ENCODE measurements at places on chromosomes 2 and 18.

- DNase-seq: no peak
These were observed 153.7 kb upstream of the NCK2 start for GRCh38 chr2:105590780-105591660.

- DNase-seq: no peak
These were observed 47.4 kb upstream of the MTCL1 start for GRCh38 chr18:8657873-8658470.

DNA sequence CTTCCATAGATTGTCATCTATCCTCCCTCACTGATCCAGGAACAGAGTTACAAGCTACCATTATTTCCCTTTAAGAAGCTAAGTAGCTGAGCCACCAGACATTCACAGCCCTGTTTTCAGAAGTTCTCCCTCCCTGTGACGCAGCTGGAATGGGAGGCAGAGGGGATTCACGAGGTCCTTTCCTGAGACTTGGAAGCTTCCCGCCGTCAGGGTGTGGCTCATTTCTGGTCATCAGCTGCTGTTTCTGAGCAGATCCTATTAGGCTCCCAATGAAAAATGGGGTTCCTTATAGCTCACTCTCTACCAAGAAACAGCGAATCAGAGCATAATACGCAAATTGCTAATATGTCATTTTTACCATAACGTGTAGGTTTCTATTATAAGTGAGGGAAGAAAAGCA lies 559.3 kb upstream of the ID2 start:
- DNase-seq: no peak

- DNase-seq: no peak
These were observed 712.0 kb upstream of the NXPH2 start for GRCh38 chr2:139492131-139492680.

- DNase-seq: peak; percentile 64
These were observed 5.4 kb downstream of the SPR start for GRCh38 chr2:72892506-72893173.

GRCh38 chr2:235670974-235671787 lies 177.3 kb downstream of the AGAP1 start:
- no peak for DNase-seq

DNA sequence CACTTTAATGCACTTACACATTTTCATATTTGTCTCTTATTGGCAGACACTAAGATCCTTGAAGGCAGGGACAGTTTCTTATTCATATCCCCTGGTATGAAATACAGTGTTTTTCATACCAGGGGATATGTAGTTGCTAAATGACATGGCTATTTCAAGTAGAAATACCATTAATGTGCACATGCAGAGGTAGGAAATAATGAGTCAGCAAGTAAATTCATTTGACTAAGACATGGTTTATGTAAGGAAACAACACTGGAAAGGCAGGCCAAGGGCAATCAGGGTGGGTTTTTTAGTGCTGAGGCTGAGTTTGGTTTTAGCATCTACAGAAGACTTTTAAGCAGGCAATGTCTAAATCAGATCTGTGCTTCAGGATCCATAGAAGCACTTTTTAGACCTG lies 155.9 kb downstream of the WDPCP start:
- no peak for DNase-seq

DNA sequence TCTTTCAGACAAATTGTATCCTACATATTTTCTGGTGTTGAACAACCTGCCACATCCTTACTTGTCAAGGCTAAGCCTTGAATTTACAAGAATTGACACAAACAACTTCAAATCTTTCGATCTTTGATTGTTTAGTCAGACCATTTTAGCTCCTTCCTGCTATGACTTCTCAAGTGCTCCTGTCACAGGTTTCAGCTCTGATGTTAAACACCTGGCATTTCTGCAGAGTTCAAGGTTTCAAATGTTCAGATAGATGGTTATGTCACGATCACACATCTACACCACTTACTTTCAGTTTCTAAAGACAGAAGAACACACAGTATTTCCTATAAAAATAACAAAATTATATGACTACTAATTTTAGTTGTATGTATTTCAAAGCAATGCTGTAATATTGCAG lies 84.0 kb downstream of the RND3 start:
- no peak for DNase-seq

DNA sequence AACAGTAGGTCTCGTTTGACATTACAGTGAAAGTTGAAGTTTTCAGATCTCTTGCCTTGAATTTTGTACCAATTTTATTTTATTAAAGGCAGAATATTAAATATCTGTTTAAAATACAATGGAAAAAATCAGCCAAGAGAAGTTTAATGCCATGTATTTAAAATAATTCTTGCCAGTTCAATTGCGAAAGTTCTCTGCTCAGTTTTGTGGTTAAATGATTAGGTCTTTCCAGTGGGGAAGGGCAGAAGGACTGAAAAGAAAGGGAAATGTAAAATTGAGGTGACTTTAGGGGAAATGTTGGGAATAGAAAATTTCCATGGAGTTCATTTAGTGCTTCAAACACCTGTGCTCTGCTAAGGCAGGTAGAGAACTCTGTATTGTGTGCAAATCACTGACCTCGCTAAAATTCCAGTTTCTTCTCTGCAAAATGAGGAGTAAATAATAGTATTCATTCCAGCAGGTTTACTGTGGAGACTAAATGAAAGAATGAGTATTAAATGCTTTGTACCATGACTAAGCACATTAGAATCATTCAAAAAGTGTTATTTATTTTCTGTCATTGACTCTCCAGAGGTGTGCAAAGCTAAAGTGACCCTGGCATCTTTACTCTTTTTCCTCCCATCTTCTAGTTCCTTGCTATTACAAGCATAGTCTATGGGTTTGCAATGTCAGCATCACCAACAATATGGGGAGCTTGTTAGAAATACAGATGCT lies 74.4 kb downstream of the KIAA1328 start:
- DNase-seq: no peak

DNA sequence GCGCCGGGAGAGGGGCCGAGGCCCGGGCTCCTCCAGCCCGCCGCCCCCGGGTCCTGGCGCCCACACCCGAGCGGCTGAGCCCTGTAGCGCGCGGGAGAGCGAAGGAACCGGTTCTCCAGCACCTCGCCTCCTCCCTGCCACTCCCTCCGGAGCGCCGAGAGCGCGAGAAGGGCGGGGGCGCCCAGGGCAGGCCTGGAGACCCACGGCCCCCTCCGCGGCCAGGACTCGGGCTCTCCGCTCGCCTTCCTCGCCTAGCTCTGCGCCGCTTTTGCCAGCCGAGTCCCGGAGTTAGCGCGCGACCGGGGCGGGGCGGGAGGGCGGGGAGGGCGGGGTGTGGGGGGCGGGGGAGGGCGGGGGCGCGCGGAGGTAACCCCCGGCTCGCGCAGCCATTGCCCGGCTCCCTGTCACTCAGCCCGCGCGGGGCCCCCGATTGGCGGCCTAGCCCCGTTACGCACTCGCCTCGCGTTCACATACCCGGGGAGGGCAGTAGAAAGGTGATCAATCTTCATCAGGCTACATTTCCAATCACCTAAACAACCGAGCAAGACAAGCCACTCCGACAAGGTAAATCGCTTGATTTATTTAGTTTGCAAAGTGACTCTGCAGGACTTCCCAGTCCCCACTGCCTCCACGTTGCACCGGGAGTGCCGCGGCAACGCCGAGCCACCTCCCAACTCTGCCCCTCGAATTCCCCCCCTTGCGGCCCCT lies at the start of gene OTX1:
Gene OTX1 (plus strand): TSS at position 497 of the 708 bp plus-strand sequence. CDS start 2,161 bp downstream, outside the sequence.
- DNase-seq: no peak

DNA sequence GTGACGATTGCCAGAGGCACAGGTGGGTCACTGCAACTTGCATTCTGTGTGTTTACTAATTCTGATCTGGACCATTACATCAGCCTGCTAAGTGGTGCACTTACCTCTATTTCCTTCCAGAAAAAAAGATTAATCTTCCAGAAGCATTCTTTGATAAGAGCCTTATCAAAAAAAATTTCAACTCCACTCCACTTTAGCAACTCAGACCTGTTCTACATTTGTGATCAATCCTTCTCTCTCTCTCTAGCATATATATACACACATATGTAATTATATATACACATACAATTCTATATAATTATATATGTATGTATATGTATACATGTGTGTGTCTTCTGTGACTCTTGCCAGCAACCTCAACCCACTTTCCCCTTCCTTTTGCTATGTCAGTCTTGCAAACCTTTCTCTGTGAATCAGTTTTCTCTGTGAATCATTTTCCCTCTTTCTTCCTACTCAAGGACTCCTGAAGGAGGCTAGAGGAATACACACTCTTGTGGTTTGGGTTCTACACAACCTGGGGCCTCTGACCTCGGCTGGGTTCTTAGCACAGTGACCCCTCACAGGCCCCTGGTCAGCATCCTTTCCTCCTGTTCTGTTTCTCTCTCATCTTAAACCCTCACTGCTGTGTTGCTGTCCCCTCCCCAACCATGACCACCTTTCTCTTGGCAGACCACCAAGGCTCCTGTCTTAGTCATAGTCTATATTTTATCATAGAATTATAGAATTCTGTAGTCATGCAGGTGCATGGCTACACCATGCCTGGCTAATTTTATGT lies 130.4 kb upstream of the PELI1 start:
- DNase-seq: no peak

DNA sequence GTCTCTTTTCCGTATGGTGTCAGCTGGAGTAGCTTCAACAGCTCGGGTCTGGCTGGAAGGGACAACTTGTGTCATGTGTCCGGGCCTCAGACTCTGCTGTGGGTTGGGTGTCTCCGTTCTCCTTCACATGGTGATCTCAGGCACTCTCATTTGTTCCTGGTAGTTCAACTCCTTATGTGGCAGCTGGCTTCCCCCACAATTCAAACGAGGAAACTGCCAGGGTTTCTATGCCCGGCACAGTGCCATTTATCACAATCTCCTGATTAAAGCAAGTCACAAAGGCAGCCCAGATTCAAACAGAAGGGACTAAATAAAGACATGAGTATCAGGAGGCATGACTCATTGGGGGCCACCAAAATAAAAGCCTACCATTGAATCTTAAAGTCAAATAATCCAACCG lies 22.7 kb downstream of the MRO start:
- DNase-seq: no peak

- DNase-seq: no peak
These were observed 229.2 kb downstream of the SLC4A3 start for GRCh38 chr2:219856602-219857001.
